ENCODE measurements at places on chromosomes 7 and 10.

- no peak for DNase-seq
Measured at GRCh38 chr7:105131890-105132289, 117.9 kb downstream of the KMT2E start.

- DNase-seq, result no peak
Measured at GRCh38 chr7:159051916-159052315, 92.8 kb downstream of the VIPR2 start.

DNA sequence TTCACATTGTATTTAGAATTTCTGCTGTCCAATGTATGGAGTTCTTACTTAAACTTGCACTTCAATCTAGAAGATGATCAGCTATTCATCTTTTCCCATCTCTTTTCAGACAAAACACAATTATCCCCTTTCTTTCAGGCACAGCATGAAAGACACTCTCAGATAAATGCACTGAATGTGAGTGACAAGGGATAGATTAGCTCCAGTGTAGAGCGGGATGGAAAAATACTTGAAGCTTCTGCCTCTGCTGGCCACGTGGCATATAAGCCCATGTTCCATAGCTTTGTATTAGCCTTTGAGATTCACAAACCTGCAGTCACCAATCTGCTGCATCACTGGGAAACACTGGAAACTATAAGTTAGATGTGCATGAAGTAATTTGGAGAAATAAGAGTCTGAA is 162.2 kb upstream of the FAM3C start:
- no peak for DNase-seq

- no peak for DNase-seq
Measured at GRCh38 chr7:142883145-142883544, 2.4 kb downstream of the TRPV6 start.

GRCh38 chr7:138665669-138666140 is 35.5 kb downstream of the SVOPL start:
- no peak for DNase-seq

GRCh38 chr10:131876508-131876907 is 24.3 kb upstream of the PPP2R2D start:
- DNase-seq, result no peak

GRCh38 chr10:63825766-63826165 is 304.6 kb downstream of the REEP3 start:
- no peak for DNase-seq

All from hematopoietic multipotent progenitor cell treated with erythropoietin and hydrocortisone succinate and interleukin-3 and kit ligand, for 15 days (in vitro differentiated cells).